ENCODE measurements at places on chromosomes 7 and 10.

DNA sequence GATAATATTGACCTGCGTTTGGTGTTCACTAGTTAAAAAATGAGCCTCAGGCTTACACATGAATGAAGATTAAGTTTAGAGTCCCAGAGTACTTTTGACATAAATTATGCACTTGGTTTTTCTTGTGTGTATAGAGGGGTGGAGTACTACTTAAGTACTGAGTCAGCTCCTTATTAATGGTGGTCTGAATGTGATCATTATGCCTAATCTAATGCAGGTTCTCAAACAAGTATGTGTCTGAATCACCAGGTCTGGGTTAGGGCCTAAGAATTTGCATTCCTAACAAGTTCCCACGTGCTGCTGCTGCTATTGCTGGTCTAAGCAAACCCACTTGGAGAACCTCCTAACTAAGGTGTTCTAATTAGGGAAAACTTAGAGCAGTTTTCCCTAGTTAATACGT lies 30.7 kb upstream of the STOX1 start:
- no peak for DNase-seq

- DNase-seq, result no peak
Observed at GRCh38 chr7:78329001-78329655, 530.6 kb downstream of the PHTF2 start.

- DNase-seq, result no peak
Observed at GRCh38 chr7:73612598-73613269, 11.6 kb downstream of the MLXIPL start.

DNA sequence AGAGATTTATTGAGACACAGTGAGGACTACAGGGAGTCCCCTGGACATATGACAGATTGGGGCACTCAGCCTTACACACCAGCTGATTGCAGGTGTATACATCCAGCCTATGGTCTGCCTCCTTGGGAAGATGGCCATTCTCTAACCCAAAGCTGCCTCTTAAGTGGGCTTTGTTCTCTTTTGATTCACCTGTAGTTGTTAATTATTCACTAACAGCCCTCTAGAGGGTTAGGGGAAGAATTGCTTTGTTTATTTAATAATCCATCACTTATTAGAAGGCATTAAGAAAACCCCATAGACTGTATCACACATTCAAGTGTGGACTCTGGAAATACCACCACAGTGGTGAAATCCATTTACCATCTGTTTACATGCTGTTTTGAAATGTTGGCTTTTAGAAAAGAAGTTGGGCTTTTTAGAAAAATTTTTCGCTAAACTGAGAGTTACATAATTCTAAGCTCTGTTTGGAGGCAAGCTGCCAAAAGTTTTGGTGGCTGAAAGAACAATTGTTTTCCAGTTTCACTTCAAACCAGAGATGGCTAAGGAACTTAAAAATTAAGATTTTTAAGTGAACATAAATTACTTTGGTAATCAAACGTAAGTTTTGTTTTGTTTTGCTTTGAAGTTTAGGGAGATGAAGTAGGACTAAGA lies 379.1 kb downstream of the ADRA2A start:
- no peak for DNase-seq

- no peak for DNase-seq
Observed at GRCh38 chr7:43569424-43569823, 13.5 kb upstream of the STK17A start.

DNA sequence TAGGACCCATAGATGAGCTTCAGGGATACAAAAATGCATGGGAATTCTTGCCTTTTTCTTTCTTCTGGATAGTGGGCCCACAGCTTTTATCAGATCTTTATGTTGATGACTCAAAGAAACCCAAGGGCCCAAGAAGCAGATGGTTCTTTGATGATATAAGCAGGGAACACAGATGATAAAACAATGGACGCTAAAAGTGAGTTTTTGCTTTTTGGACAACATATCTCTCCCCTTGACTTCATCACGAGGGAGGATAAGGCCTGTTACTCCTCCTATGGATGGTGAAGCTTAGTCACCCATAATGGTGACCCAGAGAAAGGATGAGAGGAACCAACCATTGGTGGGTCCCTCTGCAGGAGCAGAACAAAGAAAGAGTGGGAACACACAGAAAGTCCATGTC lies 6.5 kb upstream of the OGA start:
- DNase-seq, result no peak

All from AML-193 (cell line).